ENCODE measurements at places on chromosomes 6 and 20.

- DNase-seq = no peak
Observed at GRCh38 chr20:2942439-2942838, 69.2 kb downstream of the PTPRA start.

DNA sequence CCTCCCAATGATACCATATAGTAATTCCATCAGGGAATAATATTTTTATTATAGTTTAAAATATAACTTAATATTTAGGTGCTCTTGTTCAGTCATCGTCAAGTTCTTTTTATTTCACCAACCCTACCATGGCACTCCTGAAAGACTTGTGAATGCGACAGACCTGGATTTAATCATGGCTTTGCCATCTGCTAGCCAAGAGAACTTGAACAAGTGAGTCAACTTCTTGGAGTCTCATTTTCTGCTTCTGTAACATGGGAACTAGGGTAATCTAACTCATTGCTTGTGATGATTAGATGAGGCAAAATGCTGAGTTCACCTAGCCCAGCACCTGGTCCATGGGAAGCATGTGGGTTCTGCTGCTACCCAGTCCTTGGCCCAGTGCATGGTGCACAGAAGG is 62.9 kb downstream of the ESR1 start:
- DNase-seq = no peak

DNA sequence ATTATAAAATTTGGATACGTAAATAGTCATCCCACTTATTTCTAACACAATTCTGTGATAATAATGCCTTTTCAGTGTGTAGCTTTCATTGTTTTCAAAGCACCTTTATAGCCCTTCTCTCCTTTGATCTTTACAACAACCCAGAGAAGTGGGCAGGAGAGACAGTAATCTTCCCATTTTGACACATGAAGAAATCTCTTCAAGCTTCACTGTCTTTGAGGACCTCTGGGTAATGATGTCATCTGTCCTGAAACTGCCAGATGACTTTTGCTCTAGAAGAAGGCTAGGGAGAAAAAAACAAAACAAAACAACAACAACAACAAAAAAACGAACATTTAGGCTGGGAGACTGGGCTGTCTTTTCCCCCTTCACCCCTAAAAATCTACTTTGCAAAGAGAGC is 203.0 kb downstream of the KCNQ5 start:
- no peak for DNase-seq

GRCh38 chr6:133749427-133749826 is 139.5 kb upstream of the TCF21 start:
- DNase-seq = no peak

- DNase-seq = no peak
Observed at GRCh38 chr20:57445298-57445697, 54.1 kb downstream of the RBM38 start.

GRCh38 chr6:150435832-150436231 is 67.0 kb downstream of the IYD start:
- DNase-seq = no peak

- DNase-seq = no peak
Observed at GRCh38 chr6:41347378-41348050, 12.1 kb downstream of the NCR2 start.

- no peak for DNase-seq
Observed at GRCh38 chr6:150899231-150899630, 33.7 kb downstream of the MTHFD1L start.
